Activated B cell treated with CpG ODN at 0.5 μM for 24 hours (primary cell): ENCODE measurements at places on chromosomes 7 and 10. TPM values are rescaled to one million over a fixed set of nuclear protein-coding genes. Genes with fewer than 3 reads are reported as not detected.

BUD23 gene
- total RNA-seq: 69.0 and 74.8 TPM in 2 replicates

TMEM270 gene
- total RNA-seq: not detected in 2 replicates

NKX2-3 gene
- not detected in 2 replicates for total RNA-seq

GIMAP1 gene
- 0.29 and 0.89 TPM in 2 replicates for total RNA-seq

ALOX5 gene
- 153 and 181 TPM in 2 replicates for total RNA-seq

EPO gene
- not detected in 2 replicates for total RNA-seq

NEUROG3 gene
- 0.38 and 0.66 TPM in 2 replicates for total RNA-seq

TFEC gene
- 35.0 and 39.7 TPM in 2 replicates for total RNA-seq

ASZ1 gene
- not detected in 2 replicates for total RNA-seq

CHAT gene
- not detected in 2 replicates for total RNA-seq

RFC2 gene
- 44.0 and 45.8 TPM in 2 replicates for total RNA-seq

SLC18A3 gene
- not detected in 2 replicates for total RNA-seq

OR6V1 gene
- not detected in 2 replicates for total RNA-seq

CHN2 gene
- 1.1 and 1.8 TPM in 2 replicates for total RNA-seq

PAX4 gene
- not detected in 2 replicates for total RNA-seq

NEUROD6 gene
- not detected in 2 replicates for total RNA-seq

CAV1 gene
- total RNA-seq: 5.2 and 6.1 TPM in 2 replicates

DNAJB12 gene
- 39.0 and 39.9 TPM in 2 replicates for total RNA-seq

NUTM2E gene
- total RNA-seq: 0.44 and 0.58 TPM in 2 replicates

RBP4 gene
- not detected in 2 replicates for total RNA-seq

PARD3 gene
- total RNA-seq: 0.11 and 0.12 TPM in 2 replicates

FAM25C gene
- not detected in 2 replicates for total RNA-seq

NPY gene
- total RNA-seq: not detected in 2 replicates

LARP4B gene
- 98.2 and 103 TPM in 2 replicates for total RNA-seq

FEZF1 gene
- total RNA-seq: not detected in 2 replicates

HABP2 gene
- not detected in 2 replicates for total RNA-seq

SRGN gene
- 91.4 and 95.5 TPM in 2 replicates for total RNA-seq

BLNK gene
- 238 and 267 TPM in 2 replicates for total RNA-seq

PNLIPRP3 gene
- total RNA-seq: not detected in 2 replicates

CYP2C8 gene
- 1.0 and 1.1 TPM in 2 replicates for total RNA-seq

SEMA3E gene
- not detected in 2 replicates for total RNA-seq

LSM8 gene
- total RNA-seq: 50.9 and 52.3 TPM in 2 replicates

CDK5 gene
- 7.5 and 8.1 TPM in 2 replicates for total RNA-seq

DPP6 gene
- total RNA-seq: not detected in 2 replicates

PILRA gene
- 2.1 and 2.2 TPM in 2 replicates for total RNA-seq

LRGUK gene
- total RNA-seq: 0.91 and 1.0 TPM in 2 replicates

FAM131B gene
- not detected in 2 replicates for total RNA-seq

AKR1E2 gene
- 0.98 and 1.1 TPM in 2 replicates for total RNA-seq

MLXIPL gene
- not detected in 2 replicates for total RNA-seq

OR2A1 gene
- total RNA-seq: 0.05 TPM in 1 of 2 replicates, not detected in the other

TUBB8 gene
- not detected in 2 replicates for total RNA-seq

CD36 gene
- 0.15 and 0.53 TPM in 2 replicates for total RNA-seq

OIT3 gene
- total RNA-seq: 0.17 TPM in 1 of 2 replicates, not detected in the other

ANKRD61 gene
- not detected in 2 replicates for total RNA-seq

GPR22 gene
- total RNA-seq: not detected in 2 replicates

TSPAN33 gene
- 332 and 341 TPM in 2 replicates for total RNA-seq

ZNF736 gene
- 54.4 and 71.6 TPM in 2 replicates for total RNA-seq

CCL24 gene
- total RNA-seq: 0.81 and 1.2 TPM in 2 replicates

IFT22 gene
- 9.8 and 10.7 TPM in 2 replicates for total RNA-seq

SFXN2 gene
- 22.1 and 28.9 TPM in 2 replicates for total RNA-seq

IL2RA gene
- total RNA-seq: 151 and 160 TPM in 2 replicates

TRPV6 gene
- total RNA-seq: not detected in 2 replicates
